ENCODE measurements at places on chromosomes 11 and 22.

DNA sequence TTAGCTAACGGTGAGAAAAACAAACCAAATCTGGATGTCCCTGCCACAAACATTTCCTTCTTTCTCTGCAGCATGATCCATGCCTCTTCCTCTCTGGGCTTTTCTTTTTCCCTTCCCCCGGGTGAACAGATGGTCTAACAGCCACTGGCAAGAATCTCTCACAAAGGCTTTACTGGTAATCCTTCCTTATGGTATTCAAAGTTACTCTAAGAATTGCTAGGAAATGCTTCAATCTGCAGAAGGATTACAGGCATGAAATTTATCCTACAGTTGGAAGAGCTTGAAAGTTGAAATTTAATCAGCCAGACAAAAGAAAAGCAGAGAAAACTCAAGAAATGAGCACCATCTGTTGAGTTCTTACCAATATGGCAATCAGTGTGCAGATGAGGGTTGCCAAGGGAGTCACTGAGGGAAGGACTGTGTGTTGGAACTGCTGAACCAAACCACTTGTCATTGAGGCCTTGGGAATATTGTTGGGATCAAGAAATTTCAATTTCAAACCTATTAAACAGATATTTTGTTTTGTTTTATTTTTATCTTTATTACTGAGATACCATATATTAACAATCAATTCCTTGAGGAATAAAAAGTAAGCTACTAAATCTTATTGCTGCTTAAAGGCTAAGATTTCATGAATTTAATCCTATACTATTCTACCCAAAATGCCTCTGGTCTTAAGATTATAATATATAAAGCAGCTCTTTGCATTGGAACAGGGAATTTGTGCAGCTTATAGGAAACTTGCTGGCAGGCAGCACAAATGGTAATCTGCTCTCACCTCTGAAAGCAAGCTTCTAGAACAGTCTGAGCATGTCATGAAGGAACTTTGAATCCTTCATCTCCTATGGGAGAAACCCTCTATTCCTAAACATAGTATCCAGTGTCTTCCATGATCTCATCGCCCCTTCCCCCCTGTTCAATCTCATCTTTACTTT lies 29.7 kb upstream of the NDUFC2 start:
- DNase-seq, result no peak

- DNase-seq, result no peak
These were observed 2.5 kb downstream of the MRGPRG start for GRCh38 chr11:3216027-3216525.

- no peak for DNase-seq
These were observed 414.6 kb upstream of the LARGE1 start for GRCh38 chr22:34334893-34335292.

DNA sequence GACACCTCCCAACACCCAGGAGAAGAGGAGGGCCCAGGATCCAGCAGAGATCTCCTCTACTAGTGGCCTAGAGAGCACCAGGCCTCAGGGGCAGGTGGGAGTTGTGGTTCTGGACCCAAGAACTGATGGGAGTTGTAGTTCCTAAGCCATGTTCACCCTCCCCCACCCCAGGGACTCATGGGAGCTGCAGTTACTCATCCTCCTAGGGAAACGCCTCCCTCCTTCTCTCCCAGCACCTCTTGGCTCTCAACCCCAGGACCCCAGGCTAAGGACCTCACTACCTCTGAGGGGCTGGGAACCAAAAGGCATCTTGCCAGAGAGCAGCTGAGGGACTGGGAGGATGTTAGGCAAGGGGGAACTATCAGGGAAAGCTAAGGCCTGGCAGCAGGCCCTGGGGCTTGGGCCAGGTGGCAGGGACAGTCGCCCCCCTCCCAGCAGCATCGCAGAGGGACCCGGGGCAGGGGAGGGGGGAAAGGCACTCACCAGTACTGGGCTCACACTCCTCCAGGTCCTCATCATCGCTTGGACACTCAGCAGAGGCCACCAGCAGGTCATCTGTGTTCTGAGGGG lies 28.9 kb downstream of the SLC22A12 start:
- no peak for DNase-seq

- DNase-seq, result no peak
These were observed 39.0 kb downstream of the ADAMTS8 start for GRCh38 chr11:130389335-130389935.

- no peak for DNase-seq
These were observed 2.5 kb downstream of the CLPB start for GRCh38 chr11:72431846-72432245.

- no peak for DNase-seq
These were observed 66.2 kb downstream of the EFCAB6 start for GRCh38 chr22:43745783-43746356.

GRCh38 chr11:19890308-19890707 lies 177.7 kb downstream of the NAV2 start:
- no peak for DNase-seq

GRCh38 chr11:91966368-91966767 lies 258.2 kb upstream of the FAT3 start:
- DNase-seq, result no peak

- DNase-seq, result no peak
These were observed 15.5 kb upstream of the CD81 start for GRCh38 chr11:2361565-2361964.

- DNase-seq, result no peak
These were observed 1.1 kb downstream of the OVOL1 start for GRCh38 chr11:65787649-65788622.

DNA sequence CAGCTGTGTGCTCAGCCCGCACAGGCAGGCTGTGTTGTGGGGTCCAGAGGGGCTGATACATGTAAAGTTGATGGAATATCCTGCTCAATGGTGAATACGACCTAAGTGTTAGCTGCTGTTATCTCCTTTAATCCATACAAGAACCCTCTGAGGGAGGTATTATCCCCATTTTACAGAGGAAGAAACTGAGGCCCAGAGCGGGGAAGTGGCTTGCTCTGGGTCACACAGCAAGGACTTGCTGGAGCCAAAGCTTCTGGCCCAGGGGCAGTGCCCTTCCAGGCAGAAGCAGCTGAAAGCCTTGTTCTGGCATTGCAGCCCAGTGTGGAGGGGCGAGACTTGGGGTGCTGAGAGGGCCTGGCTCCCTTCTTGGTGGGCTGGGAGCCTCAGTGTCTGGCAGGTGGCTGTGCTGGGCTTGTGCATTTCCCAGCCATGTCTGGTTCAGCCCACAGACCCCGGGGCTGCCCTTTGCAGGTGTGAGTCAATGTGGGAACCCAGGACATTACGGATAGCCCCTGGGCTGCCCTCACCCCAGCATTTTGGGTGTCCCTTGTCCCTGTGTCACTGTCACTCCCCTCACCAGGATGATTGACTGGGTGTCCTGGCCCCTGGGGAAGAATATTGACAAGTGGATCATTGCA lies 10.4 kb downstream of the USP35 start:
- no peak for DNase-seq

- no peak for DNase-seq
These were observed 32.2 kb upstream of the A4GALT start for GRCh38 chr22:42752912-42753311.

DNA sequence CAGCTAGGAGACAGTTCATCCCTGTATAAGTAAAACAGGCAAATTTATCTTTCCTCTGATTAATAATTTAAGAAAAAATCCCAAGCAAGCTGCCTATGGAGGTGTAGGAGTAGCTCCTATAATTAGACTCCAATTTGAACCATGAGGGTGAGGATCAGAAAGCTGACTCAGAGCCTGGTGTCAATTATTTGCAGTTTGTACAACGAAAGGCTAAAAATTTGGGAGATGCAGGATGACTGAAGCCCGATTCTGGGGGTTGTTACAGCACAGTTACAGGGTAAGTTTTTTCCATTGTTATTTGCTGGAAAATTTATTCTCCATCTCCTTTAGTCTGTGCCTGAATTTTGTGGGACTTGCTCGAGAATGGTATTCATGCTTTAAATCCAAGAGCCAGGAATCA lies 359.4 kb upstream of the CCDC90B start:
- no peak for DNase-seq

GRCh38 chr22:35345808-35346505 lies 34.9 kb upstream of the HMOX1 start:
- no peak for DNase-seq

DNA sequence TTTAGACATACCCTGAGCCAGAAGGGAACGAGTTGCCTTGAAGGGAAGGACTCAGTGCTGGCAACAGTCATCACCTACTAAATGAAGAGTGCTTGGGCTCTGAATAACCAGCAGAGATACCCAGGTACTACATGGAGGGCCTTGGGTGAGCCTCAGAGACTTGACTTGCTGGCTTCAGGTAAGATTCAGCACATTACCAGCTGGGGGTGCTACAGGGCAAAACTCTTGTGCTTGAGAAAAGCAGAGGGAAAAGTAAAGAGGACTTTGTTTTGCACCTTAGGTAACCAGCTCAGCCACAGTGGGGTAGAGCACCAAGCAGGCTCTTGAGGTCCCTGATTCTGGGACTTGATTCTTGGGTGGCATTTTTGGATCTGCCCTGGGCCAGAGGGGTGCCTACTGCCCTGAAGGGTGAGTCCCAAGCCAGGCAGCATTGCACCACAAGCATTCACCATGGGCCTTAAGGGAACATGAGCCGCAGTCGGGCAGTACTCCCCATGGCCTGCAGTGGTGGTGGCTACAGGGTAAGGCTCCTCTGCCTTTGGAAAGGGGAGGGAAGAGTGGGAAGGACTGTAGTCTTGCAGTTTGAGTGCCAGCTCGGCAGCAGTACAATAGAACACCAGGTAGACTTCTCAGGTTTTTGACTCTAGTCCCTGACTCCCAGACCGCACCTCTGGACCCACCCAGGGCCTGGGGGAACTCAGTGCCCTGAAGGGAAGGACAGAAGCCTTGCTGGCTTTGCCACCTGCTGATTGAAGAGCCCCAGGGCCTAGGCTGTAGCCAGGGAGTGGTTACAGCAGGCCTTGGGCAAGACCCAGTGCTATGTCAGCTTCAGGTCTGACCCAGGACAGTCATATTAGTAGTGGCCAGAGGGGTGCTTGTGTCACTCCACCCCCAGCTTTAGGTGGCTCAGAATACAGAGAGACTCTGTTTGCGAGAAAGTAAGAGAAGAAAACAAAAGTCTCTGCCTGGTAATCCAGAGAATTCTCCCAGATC lies 22.7 kb upstream of the PLEKHA7 start:
- DNase-seq, result no peak

DNA sequence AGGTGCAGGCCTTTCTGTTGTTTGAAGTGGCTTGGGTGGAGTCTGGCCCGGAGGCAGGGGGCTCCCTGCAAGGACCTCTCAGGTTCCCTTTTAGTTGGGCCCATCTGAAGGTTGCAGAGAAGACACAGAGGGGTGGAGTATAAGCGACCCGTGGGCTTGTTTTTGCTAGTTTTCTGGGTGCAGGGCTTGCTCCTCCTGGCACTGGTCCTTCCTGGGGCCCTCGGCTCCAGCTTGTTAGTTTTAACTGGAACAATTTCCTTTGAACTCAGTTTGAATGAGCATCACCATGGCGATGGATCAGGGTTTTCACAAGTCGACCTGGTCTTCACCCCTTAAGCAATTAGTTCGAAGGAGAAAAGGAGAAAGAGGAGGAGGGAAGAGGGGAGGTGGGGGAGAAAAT lies 28.5 kb upstream of the OAF start:
- DNase-seq, result no peak

DNA sequence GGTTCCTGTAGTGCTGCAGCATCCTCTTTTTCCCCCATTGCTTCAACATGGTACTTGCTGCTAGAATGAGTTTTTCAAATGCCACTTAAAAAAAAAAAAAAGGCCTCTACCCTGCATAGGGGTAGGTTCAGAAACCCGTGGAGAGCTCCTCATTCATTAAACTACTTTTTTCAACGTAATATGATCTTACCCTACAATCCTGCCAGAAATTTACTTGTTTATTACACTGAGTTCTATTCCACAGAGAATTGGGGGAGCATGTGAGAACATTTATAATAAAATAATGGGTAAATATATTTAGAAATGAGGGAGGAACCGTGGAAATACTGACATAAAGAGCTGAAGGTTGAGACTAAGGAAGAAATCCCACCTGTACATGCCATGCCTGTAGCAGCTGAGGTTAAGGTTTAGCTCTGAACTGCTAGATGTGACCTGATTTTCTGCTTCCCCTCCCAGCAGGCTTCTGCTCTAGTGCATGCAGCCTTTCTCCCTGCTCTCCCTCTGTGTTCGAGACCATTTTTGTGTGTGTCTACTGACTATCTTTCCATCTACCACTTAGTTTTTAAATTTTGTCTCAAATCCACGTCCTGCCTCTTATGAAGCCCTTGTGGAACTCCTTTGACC lies 225.7 kb downstream of the DDX10 start:
- no peak for DNase-seq

DNA sequence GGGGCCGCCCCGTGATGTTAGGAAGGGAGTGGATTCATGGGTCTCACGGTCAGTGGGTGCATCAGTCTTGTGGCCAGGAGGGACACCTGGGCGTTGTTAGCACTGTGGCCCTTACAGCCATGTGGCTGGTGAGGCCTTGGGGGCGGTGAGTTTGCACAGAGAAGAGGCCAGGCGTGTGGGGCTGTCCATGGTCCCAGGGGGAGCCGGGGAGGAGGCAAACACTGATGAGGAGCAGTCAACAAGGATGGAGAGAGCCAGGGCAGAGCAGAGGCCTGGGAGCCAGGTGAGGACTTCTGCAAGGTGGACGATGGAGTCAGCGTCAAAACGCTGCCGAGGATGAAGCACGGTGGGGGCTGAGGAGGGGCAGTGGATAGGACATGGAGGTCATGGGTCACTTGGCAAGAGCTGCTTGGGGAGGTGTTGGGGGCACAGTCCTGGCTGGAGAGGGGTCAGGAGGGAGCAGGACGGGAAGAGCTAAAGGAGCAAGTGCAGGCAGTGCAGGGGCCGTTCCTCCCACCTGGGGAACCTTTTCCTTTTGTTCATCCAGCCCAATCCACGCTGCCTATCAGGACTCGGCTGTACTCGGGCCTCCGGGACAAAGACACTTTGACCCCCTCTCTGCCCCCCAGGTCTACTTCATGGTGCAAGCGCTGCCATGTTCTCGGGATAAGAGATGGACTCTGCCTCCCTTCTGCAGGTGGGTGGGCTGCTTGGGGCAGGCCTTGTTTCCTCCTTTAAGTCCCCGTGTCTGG lies 801.1 kb downstream of the TBC1D22A start:
- no peak for DNase-seq

- DNase-seq, result no peak
These were observed 14.4 kb downstream of the ZBTB16 start for GRCh38 chr11:114073828-114074381.

All from activated CD4-positive, CD25-positive, alpha-beta regulatory T cell (primary cell).